Caudate nucleus (tissue), 63 donors: ENCODE measurements at places on chromosomes 12 and 14.

GRCh38 chr12:28563936-28564335, 373.7 kb downstream of the CCDC91 start:
- no peak for DNase-seq

DNA sequence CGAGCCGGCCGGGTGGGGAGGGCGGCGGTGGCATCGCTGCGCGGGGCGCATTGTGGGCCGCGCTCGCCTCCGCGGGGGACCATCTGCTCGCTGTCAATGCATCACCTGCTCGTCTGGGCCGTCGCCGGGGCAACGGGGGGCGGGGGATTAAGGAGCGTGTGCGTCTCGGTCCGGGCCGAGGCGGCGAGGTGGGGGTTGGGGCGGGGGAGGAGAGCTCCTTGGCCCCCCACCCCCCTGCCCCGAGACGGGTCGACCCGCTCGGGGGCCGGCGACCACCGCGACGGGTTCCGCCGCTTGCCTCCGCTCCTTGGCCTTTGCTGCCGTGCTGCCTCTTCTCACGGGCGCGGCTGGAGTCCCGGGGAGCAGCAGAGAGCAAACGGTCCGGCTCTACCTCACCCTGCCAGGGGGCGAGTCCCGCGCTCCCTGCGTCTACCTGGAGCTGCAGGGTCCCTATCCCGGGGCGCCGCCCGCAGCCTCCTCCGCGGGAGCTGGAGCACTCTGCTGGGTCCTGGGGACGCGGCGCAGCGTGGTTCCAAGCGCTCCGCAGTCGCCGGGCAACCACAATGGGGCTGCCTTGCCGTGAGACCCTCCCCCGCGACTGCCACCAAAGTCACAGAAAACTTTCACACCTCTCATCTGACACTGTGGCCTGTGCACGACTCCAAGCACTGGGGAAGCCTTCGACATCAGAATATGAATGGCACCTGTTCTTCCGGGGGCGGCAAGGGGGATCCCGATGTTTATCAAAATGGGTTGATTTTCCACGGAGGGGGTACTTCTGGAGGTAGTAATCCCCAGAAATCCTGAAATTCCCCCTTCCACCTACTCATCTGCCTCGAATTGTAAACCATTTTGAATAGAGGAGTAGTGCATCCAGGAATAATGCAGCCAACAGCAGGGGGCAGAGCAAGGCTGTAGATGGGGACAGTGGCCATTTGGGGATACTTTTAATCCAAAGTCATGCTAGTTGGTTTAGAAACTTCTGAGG, at the start of gene C12orf42:
Gene C12orf42 (minus strand): TSS at position 500 of the 988 bp plus-strand sequence. CDS start 17,542 bp downstream, outside the sequence.
- no peak for DNase-seq

DNA sequence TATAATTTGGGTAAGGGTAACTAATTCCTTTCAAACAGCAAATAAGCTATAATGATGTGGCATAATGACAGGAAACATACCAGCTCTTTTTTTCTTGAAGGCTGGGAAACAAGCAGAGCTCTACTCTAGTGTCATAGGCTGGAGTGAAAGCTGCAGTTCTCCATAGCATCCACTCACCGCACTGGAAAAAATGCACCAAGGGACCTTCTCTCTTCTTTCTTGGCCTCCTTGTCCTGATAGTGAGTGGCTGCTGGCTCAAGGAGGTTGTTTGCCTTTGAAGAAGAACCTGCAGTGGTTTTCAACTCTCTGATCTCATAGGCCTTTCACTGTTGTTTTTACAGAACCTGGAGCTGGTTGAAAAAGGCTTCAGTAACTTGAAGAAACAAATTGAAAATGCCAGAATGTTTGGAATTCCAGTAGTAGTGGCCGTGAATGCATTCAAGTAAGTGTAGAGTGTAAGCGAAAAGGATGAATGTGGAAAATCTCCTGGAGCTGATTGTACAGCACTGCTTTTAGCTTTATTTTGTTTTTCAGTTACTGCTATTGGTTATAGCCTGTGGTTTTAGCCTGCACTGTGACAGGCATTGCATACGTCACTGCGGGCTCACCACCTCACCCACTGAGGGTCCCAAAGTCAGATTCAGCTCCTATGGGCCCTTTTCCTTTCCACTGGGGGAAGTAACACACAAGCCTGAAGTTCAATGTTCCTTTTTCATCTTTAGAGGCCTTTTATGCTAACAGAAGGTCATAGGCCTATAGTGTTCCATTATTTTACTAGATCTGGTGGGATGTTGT, 17.2 kb upstream of the AKAP5 start:
- no peak for DNase-seq

GRCh38 chr12:6033546-6033945, 88.5 kb upstream of the ANO2 start:
- no peak for DNase-seq

- no peak for DNase-seq
Observed at GRCh38 chr14:54047645-54048308, 91.2 kb upstream of the BMP4 start.

- DNase-seq = no peak
Observed at GRCh38 chr12:124361074-124361970, 66.4 kb downstream of the RFLNA start.

- DNase-seq = no peak
Observed at GRCh38 chr14:34536951-34537676, 2.4 kb downstream of the EAPP start.

GRCh38 chr14:95258754-95259593, 60.7 kb downstream of the CLMN start:
- DNase-seq = no peak

DNA sequence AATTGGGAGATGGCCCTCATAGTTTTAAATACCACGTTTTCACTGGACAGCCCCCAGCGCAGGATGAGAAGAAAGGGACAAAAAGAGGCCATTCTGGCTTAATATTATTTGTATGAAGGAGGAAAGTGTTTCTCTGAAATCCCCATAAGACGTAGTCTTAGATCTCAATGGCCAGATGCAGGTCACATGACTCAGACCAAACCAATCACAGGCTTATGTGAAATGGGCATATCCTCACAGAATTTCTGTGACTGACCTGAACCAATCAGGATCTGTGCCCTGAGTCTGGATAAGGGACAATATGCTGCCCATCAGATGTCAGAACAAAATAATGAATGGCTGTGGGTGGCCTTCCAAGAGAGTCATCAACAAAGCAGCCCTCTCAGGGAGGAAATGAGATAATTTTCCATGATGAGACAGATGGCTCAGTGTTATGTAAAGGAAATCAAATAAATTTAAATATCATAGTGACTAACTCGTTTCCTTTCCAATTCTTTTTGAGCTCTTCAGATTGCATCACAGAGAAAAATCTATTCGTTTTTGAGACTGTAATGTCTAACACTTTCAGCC, 1009.5 kb upstream of the TMEM132C start:
- no peak for DNase-seq

DNA sequence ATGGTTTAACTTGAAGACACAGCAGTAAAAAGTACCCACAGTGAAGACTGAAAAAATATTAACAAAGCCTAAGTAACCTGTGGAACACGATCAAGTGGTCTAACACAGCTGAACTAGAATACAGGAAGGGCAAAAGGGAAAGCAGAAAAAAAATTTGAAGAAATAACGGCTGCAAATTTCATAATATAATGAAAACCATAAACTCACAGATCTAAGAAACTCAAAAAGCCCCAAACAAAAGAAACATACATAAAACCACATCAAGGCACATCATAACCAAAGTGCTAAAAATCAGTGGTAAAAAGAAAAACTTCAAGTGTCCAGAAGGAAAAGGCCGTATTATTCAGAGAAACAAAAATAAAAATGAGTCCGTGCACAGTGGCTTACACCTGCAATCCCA, 30.9 kb downstream of the SPPL3 start:
- no peak for DNase-seq

- no peak for DNase-seq
Observed at GRCh38 chr12:10214895-10215267, 2.2 kb downstream of the GABARAPL1 start.

- DNase-seq = no peak
Observed at GRCh38 chr12:93889516-93890212, 212.5 kb downstream of the CRADD start.

GRCh38 chr14:61335671-61336275, 14.4 kb downstream of the PRKCH start:
- no peak for DNase-seq

GRCh38 chr14:59354666-59355065, 110.5 kb downstream of the GPR135 start:
- DNase-seq = no peak

DNA sequence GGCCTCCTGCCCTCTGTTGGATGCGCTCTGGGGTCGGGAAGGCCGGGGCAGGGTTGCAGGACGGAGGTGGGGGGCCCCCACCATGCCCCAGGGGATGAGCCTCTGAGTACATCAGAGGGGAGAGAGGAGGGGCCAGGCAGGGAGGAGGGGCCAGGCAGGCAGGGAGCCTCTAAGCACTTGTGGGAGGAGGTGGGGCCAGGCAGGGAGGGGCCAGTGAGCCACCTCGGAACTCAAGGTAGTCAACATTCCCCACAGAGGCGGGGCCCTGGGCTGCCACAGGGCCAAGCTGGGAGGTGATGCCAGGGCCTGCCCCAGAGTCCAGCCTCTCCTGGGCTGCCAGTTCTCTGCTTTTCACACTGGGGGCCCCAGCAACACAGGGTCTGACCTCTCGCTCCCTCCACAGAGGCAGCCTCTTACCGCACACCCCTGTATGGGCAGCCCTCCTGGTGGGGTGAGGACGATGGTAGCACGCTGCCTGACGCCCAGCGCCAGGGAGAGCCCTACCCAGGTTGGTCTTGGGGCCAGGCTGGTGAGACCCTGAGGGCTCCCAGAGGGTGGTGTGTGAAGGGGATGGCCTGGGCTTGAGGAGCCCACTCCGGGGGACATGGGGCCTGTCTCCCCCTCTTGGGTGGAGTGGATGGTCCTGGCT, 17.4 kb downstream of the CEP170B start:
- DNase-seq = no peak

GRCh38 chr14:73625706-73626105, 13.4 kb downstream of the ACOT6 start:
- no peak for DNase-seq

DNA sequence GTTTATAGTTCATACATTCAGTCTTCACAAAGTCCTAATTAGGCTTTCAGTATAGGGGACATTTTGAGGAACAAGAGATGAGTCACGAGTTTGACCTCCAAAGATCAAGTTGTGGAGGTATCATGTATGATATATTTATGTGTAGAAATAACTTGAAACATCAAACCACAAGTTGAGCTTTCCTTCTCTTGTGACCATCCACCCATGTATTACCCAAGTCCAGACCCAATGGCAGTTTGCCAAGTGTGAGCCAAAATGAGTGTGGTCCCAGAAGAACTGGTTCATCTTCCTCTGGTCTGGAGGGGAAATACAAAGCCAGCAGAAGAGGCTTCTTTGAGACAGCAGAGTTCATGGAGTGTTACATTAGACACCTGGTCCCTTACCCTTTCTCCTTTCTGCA, 104.9 kb downstream of the ATP23 start:
- DNase-seq = no peak

GRCh38 chr12:42728287-42728686, 138.7 kb upstream of the PRICKLE1 start:
- DNase-seq = no peak

DNA sequence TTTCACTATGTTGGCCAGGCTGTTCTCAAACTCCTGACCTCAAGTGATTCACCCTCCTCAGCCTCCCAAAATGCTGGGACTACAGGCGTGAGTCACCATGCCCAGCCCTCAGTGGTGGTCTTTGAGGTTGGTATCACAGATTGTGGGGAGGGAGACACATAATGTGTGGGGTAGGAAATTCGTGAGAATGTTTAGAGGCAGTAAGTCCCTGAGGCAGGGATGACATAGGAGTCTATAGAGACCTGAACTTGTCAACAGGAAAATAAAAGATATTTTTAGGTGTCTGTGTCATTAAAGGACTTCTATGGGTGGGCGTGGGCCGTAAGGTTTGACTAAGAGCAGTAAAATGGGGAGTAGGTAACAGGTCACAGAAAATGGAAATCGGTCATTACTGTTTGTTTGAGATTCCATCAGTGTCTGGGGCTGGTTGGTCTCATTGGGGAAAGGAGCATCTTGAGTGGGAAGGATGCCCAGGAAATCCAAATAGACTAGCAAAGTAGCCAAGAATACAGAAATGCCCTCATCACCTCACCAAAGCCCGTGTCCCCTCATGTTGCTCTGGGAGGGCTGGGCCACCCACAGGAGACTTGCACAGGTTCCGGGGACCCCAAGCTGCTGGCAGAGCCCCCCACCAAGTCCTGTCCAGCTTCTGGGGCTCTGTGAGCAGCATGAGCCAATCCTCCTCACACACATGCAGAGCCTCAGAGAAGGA, 63.6 kb upstream of the BCL2L14 start:
- no peak for DNase-seq

- DNase-seq = no peak
Observed at GRCh38 chr12:127144770-127145169, 1122.2 kb upstream of the TMEM132C start.

- no peak for DNase-seq
Observed at GRCh38 chr12:75705749-75706711, 194.6 kb upstream of the KRR1 start.

- DNase-seq = no peak
Observed at GRCh38 chr14:71304690-71305089, 397.4 kb downstream of the PCNX1 start.

DNA sequence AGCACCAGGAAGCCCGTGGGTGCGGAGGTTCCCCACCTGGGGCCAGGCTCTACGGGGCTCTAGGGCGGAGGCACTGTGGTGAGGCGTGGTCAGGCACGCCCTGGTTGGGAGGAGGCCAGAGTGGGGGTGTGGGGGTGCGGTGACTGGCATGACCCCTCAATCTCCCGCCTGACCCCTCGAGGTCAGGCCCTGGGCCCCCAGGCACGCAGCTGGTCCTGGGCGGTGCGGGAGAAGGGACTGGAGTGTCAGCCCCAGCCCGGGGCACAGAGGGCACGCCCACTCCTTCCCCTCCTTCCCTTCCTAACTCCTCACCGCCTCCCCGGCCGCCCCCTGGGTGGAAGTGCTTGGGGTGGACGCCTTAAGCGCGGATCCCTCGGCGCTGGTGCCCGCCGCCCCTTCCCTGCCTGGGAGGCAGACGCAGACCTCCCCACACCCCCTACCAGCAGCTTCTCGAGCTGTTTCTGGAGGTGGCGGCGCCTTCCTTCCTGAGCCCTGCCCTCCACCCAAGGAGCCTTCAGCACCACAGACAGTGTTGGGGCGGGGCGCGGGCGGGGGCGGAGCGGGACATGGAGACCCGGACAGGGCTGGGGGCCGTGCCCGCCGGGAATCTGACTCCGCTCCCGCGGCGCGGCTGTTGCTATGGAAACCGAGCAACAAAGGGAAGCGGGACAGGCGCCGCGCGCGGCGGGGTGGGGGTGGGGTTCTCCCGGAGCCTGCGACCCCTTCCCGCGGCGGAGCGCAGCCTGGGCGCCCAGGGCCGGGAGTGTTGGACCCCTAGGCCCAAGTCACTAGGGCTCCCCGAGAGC, 741 bp upstream of the CRIP2 start:
- DNase-seq = peak; percentile 30

DNA sequence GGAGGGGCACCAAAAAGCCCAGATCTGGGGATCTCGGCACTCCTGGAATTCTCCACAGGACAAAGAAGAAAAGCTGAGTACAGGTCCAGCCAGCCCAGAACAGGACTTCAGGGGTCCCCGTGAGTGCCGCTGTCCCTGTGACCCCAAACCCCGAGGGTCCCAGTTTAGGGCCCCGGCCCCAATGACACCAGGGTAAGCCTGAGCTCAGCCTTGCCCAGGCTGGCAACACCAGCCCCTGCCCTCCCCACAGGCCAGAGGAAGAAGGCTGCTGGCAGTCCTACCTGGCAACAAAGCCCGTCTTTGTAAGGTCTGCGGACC, 1.8 kb downstream of the CDK2AP1 start:
- no peak for DNase-seq
